WERI-Rb-1 (cell line): ENCODE measurements at places on chromosomes 3 and 15.
A peak's percentile ranks its signal among the peaks of the same experiment; 100 is the strongest.

GRCh38 chr3:71423151-71423906 lies 160.2 kb downstream of the FOXP1 start:
- peak; percentile 12 for DNase-seq

DNA sequence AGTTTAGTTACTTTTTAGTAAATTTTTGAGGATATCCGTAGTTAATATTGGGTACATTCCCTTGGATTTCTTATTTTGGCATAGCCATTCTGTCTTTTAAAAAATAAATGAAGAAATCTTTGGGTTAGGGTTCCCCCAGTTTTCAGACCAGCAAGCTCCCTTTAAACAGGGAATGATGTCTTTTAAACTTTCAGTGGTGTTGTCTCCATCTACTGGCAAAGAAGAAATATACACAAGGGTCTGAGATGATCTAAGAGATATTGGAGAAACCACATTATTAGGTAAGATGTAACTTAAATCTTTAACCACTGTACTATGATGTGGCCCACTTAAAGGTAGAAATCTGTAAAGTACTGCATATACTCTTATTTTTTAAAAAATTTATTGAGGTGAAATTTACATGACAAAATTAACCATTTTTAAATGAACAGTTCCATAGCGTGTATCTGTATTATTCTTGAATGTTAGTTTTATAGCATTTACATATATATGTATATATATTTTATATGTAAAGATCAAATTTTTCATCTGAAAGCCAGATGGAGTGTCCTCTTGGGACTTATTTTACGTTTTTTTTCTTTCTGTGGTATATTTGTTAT lies 35.1 kb upstream of the EIF3J start:
- no peak for DNase-seq

- no peak for DNase-seq
These were observed 686.2 kb upstream of the NR2F2 start for GRCh38 chr15:95644100-95644875.

GRCh38 chr3:100483529-100483928 lies 8.9 kb upstream of the TMEM45A start:
- DNase-seq: no peak

GRCh38 chr3:186254676-186255650 lies 107.1 kb downstream of the DGKG start:
- DNase-seq: no peak
